ENCODE measurements at places on chromosomes 6 and 20.

GRCh38 chr6:11272491-11273192 is 40.2 kb upstream of the NEDD9 start:
- DNase-seq, result peak; percentile 78

GRCh38 chr6:26383624-26384417 is 913 bp downstream of the BTN2A2 start:
- peak; percentile 92 for DNase-seq

DNA sequence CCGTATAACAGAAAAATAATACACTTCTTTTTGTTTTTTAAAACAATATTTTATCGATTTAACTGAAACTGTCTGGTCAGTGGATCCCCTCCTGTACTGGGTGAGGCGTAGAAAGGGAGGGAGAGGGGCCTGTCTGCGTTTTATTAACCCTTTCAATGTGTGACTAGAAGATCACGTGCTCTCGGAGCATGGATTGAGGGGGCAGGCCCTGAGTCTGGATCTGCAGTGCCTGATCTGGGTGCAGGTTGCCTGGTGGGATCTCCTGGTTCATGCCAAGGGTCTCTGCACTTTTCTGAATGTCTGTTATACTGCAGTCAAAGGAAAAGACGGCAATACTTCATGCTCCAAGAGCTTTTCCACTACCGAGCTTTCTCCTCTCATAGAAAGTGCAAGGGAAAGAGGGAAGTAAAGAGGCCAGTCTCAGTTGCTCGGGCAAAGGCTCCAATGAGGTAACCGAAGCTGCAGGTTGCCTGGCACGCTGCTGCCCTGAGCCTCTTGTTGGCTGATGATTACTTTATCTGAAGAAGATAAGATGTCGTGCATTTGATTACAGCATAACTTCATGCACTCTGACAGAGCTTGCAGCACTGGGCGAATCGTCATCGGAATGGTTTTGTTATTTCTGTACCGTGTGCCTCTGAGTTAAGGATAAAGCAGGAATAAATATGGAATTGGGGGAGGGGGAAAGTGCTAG is 167.5 kb upstream of the PMEPA1 start:
- no peak for DNase-seq

DNA sequence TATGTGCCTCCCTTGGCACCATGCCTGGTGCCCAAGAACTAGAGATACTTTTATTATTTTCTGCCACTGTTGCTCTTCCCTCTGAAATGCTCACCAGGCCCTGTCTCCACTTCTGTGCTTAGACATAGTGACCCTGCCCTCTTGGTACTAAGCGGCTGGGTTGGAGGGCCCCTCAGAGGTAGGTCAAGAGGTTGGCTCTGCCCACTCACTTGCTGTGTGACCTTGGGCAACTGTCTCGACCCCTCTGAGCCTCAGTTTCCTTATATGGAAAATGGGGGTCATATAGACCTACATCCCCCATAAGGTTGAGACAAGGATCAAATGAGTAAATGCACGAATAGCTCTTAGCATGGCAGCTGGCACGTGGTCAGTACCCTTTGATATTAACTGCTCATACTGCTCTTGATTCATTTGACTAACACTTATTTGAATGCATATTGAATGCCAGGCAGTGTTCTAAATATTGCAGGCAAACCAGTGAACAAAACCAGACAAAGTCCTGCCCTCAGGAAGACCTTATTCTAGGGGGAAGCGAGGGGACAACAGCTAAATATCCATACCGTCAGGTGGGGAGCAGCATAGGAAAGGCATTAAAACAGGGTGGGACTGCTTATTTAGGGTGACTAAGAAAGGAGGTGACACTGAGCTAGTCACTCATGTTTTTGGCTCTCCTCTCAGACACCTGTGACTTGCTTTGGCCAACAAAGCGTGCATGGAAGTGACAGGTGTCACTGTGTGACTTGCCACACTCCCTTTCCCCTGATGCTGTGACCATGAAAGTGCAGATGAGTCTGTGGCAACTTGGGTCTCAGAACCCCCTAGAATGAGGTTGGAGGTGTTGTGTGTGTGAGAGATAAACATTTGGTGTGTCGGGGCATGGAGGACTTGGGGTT is 14.3 kb upstream of the SPO11 start:
- no peak for DNase-seq

- DNase-seq, result no peak
Observed at GRCh38 chr20:41228858-41229257, 88.7 kb downstream of the ZHX3 start.

- peak; percentile 39 for DNase-seq
Observed at GRCh38 chr6:16333580-16333979, 95.2 kb downstream of the GMPR start.

DNA sequence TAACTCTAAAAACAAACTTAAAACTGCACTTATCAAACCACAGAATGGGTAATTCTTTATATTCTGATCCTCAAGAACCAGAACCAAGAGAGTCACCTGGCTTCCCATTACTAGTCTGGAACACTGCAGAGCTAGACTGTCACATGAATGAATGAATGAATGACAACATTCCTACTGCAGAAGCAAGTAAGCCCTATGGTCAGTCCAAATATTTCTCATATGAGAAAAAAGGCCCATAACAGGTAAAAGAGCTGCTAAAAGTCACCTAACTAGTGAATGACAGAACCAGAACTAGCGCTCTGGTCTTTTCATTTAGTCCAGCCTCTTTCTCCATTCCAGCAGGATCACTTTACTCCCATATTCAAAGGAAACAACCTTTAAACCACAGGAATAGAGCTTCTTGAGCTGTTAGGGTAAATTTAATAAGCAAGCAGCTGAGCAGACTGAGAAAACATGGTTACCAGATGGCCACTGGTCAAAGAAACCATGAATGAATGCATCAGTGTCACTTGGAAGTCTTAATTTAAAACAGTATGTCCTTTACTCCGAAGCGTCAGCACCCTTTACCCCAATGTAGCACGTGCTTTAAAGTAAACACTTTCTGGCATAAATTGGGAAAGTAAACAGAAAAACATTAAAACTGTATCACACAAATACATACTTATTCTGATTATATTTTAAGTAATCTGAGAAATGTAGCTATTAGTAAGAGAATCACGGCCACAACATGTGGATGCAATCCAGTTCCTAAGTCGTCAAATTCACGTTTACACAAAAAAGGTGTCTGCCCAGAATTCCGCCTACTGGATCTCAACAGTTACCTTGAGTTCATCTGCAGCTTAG is 1.4 kb downstream of the PREP start:
- DNase-seq, result no peak

- no peak for DNase-seq
Observed at GRCh38 chr20:17663040-17663399, 19.0 kb downstream of the RRBP1 start.

DNA sequence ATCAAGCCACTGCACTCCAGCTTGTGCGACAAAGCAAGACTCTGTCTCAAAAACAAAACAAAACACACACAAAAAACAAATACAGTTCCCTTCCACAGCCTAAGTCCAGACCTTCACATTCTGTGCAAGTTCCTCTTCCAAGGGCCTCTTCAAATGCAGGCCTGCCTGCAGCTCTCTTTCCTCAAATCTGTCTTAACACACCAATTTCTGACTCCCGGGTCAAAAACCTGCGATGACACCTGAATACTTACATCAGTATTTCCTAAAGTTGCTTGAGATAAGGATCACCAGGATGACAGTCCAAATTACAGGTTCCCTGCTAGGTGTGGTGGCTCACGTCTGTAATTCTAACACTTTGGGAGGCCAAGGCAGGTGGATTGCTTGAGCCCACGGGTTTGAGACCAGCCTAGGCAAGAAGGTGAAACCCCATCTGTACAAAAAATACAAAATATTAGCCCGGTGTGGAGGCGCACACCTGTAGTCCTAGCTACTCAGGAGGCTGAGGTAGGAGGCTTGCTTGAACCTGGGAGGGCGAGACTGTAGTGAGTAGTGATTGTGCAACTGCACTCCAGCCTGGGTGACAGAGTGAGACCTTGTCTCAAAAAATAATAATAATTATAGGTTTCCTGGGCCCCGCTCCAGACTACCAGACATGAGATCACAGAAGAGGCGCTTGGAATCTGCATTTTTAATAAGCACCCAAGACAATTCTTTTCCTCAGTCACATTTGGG is 8.8 kb upstream of the PARD6B start:
- DNase-seq, result no peak

GRCh38 chr6:13629459-13630116 is 14.5 kb downstream of the NOL7 start:
- no peak for DNase-seq

GRCh38 chr6:650098-650497 is 6.8 kb downstream of the HUS1B start:
- no peak for DNase-seq

DNA sequence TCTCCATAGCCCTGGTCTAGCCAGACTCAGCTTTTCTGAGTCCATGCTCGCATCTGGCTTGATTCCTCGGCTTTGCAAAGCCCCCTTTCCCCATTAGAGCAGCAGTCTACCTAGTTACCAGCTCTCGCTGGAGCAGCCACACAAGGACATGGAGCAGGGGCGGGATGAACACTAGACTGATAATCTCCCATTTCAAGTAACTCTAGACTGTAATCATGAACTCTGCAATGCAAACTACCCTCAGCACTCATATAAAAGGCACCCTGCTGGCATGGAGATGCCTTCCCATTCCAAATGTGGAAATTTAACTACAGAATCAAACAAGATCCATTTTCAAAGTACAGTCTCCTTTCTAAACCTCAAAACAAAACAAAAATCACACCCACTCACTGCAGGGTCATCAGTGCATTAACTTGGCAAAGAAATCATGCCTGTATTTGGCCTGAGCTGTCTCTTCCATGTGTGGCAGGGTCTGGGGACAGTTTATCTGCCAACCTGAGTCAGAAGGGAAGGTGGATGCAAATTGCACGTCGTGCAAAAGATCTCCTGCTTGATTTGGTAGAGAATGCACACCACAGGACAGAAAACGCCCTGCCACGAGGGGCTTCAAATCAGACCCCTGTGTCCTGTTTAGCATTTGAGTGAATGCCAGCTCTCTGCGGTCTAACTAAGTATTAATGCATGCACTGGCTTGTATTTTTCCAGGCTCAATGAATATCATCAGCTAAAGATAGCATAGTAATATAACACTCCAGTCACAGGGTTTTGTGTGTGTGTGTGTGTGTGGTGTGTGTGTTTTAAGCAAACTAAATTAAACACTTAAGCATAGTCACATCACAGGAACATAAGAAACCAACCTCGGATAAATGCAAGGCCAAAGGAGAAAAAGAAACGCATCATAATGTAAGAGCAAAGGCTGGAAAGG is 85.3 kb downstream of the MYLK4 start:
- DNase-seq, result no peak

DNA sequence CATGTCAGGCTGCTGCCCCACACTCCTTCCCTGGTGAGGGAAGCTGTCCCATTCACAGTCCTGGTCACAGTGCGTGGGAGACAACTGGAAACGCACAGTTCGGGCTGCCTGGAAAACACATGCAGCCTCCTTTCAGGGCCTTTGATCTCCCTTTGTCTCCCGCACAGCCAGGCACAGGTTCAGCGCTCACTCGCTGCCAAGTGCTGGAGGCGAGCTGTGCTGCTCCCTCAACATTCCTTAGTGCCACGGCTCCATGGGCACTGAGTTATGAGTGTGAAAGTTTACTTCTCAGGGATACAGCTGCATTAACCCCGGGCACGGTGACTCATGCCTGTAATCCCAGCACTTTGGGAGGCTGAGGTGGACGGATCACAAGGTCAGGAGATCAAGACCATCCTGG is 9.1 kb downstream of the YTHDF1 start:
- DNase-seq, result no peak

GRCh38 chr6:156890627-156891314 is 113.6 kb downstream of the ARID1B start:
- no peak for DNase-seq

DNA sequence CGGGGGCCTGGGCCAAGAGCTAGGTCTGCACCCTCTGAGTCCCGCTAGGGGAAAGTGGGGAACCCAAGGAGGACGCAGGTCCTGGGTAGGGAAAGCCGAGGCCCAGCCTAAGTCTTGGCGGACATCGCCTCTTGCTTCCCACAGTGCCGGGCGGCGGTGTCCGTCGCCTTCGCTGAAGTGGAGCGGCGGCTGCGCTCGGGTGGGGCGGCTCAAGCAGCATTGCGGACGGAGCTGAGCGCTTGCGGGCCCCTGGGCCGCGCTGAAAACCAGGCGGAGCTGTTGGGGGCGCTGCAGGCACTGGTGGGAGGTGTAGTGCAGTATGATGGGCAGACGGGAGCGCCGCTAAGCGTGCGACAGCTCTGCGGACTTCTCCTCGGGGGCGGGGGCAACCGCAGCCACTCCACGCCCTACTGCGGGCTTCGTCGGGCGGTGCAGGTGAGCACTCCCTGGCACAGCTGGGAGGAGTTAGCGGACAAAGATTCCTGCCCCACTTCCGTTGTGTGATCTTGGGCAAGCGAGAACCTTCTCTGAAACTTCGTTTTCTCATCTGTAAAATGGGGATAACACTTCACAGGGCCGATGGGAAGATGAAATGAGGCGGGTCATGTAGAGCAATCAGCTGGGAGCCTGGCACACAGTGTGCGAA is 4.2 kb downstream of the PRSS16 start:
- peak; percentile 25 for DNase-seq

DNA sequence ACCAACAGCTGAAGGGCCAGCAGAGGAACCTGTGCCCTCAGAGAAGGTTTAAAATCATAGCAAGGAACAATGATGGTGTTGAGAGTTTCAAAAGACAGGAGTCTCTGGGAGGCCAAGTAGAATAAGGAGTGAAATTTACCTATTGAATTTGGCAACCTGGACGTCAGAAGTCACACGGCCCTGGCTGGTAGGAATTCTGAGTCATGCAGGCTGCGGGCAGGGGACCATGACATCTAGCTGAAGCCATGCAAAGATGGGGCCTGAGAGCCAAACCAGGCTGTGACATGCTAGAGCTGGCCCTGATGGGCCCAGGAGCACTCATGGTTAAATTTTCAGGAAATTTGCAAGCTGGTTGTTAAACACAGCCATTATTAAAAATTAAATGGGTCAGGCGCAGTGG is 64.0 kb upstream of the SNX9 start:
- DNase-seq, result peak; percentile 6

GRCh38 chr20:14724468-14724867 is 387.1 kb upstream of the FLRT3 start:
- DNase-seq, result no peak

- DNase-seq, result peak; percentile 65
Observed at GRCh38 chr6:42338744-42339222, 112.9 kb downstream of the TRERF1 start.

DNA sequence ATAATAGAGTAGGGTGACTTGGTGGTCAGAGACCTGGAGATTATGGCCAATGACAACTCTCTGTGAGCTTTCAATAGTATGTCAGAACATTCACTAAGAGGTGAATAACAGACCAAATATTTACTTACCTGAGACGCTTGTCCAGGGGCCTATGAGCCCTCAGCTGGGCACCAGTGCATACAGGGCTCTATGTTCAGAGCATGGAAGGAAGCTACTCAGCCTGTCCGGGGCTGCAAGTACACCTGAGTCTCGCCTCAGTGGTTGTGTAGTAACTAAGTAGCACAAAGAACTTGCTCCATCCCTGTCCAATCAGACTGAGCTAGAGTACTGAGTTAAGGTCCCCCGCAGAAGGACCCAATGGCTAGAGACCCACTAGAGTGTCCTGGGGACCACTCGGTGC is 11.6 kb upstream of the SCGN start:
- DNase-seq, result peak; percentile 85

- no peak for DNase-seq
Observed at GRCh38 chr20:33908336-33908735, 85.4 kb upstream of the RALY start.

- no peak for DNase-seq
Observed at GRCh38 chr6:159038914-159039884, 5.6 kb downstream of the TAGAP start.

GRCh38 chr6:5023923-5024322 is 20.1 kb upstream of the RPP40 start:
- DNase-seq, result no peak
